Airway epithelial cell (primary cell): ENCODE measurements at places on chromosomes 13 and 19. TPM values are rescaled to one million over a fixed set of nuclear protein-coding genes. Genes with fewer than 3 reads are reported as not detected.

EBI3 gene
- not detected in 2 replicates for total RNA-seq

CADM4 gene
- 13.9 and 18.8 TPM in 2 replicates for total RNA-seq

EDDM13 gene
- total RNA-seq, result 1.3 TPM in 1 of 2 replicates, not detected in the other

C13orf46 gene
- not detected in 2 replicates for total RNA-seq

IL4I1 gene
- not detected in 2 replicates for total RNA-seq

GNA15 gene
- total RNA-seq, result 102 and 110 TPM in 2 replicates

DOHH gene
- total RNA-seq, result 31.2 and 31.5 TPM in 2 replicates

ACP4 gene
- total RNA-seq, result not detected in 2 replicates

SYT3 gene
- total RNA-seq, result not detected in 2 replicates

FFAR2 gene
- not detected in 2 replicates for total RNA-seq

SIGLEC5 gene
- total RNA-seq, result not detected in 2 replicates

FFAR1 gene
- total RNA-seq, result not detected in 2 replicates

SYNE4 gene
- total RNA-seq, result 2.9 and 3.9 TPM in 2 replicates

ZNF665 gene
- total RNA-seq, result 0.85 and 4.6 TPM in 2 replicates

CDX2 gene
- total RNA-seq, result not detected in 2 replicates

ZNF83 gene
- 13.3 and 19.0 TPM in 2 replicates for total RNA-seq

IGFL2 gene
- total RNA-seq, result 16.6 and 20.1 TPM in 2 replicates

C2CD4C gene
- total RNA-seq, result 0.42 TPM in 2 replicates

SMIM44 gene
- not detected in 2 replicates for total RNA-seq

FCGBP gene
- total RNA-seq, result 0.23 and 0.49 TPM in 2 replicates

RNF225 gene
- total RNA-seq, result 3.8 and 4.2 TPM in 2 replicates

SSC5D gene
- total RNA-seq, result 0.09 TPM in 1 of 2 replicates, not detected in the other

MTRF1 gene
- 4.2 and 7.8 TPM in 2 replicates for total RNA-seq
